Stimulated activated CD8-positive, alpha-beta memory T cell treated with anti-CD3 and anti-CD28 coated beads, Interleukin-7, amount 100 ng/mL, for 1 hour (primary cell): ENCODE measurements at places on chromosomes 3 and 15.

GRCh38 chr15:65907661-65908060, 38.4 kb downstream of the RAB11A start:
- DNase-seq, result no peak

DNA sequence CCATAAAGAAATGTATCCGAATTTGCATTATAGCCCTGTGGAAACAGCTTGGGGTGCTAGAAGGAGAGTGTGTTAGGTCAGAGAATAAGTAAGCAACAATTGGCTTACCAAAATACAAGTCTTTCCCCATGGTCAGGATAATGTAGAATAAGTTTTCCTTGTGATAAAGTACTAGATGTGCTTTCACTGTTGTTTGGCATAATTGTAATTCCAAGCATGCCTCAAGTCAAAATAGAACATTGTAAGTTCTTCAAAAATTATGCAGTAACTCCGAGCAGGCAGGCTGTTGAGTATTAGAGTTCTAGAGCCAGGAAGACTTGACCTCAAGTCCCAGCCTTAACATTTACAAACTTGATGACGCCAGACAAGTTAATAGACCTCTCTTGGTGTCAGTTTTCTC, 242.0 kb downstream of the TUSC7 start:
- no peak for DNase-seq

DNA sequence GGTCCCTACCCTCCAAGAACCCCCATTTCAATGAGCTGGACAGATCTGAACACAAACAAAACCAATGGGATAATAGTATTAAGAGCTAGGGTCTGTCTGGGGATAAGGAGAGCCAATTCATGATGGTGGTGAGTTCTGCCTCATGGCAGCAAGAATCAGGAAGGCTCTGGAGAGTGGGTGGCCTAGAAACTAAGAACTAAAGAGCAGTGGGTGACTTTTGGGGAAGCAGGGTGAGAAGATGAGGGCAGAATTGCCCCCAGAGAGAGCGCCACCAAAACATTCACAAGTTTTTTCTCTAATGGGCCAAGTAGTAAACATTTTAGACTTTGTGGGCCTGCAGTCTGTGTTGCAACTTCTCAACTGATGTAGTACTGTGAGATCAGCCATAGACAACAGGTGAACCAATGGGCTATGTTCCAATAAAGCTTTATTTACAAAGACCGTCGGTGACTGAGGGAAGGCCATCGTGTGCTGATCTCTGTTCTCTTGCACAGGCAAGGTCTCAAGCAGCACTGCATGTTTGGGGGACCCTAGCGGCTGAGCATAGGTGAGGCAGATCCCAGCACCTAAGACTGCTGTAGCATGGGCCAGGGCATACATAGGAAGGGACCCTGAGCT, 225.5 kb upstream of the ST8SIA2 start:
- no peak for DNase-seq

- no peak for DNase-seq
Measured at GRCh38 chr3:42851228-42851834, 24.3 kb downstream of the CYP8B1 start.

- DNase-seq, result no peak
Measured at GRCh38 chr3:193863657-193864357, 270.8 kb downstream of the OPA1 start.

- no peak for DNase-seq
Measured at GRCh38 chr15:95620934-95621579, 709.4 kb upstream of the NR2F2 start.

DNA sequence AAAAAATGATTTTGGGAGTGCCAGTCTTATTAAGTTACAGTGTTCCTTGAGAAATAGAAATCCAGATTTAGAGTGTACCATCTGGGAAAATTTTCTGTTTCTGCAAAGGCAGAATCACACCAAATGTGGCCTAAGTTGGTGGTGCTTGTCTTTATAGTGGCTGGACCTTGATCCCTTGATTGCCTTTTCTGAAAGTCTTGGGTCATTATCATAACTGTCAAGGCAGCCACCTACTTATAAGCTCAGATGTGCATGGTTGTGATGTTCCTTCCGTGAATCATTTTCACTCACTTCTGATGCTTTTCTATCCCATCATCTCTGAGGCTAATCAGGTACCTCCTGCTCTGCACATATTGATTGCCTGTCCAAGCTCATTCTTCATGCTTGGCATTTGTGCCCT, 20.1 kb downstream of the CMSS1 start:
- DNase-seq, result no peak

GRCh38 chr3:58664611-58665010, 2.0 kb downstream of the FAM3D start:
- no peak for DNase-seq

GRCh38 chr15:100096700-100097099, 245.1 kb downstream of the ADAMTS17 start:
- DNase-seq, result no peak

GRCh38 chr15:53469422-53469821, 290.0 kb downstream of the WDR72 start:
- DNase-seq, result no peak

DNA sequence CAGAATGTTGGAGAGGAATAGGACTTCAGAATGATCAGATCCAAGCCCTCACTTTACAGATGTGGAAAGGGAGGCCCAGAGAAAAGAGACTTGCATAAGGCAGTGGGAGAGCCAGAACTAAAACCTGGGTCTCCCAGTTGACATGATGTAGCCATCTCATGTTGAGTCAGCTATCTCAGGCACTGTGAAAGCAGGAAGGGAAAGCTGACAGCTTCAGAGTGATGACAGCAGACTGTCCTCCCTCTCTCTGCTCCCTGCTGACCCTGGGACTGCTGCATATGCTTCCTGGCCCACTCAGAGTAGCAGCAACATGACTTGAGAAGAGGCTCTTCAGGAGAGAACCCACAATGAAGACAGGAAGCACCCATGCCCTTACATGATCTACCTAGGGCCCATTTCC, 14.7 kb downstream of the FHIT start:
- DNase-seq, result no peak

- no peak for DNase-seq
Measured at GRCh38 chr3:78621061-78621716, 1146.6 kb downstream of the ROBO1 start.

- no peak for DNase-seq
Measured at GRCh38 chr3:34449305-34449704, 650.9 kb downstream of the PDCD6IP start.

DNA sequence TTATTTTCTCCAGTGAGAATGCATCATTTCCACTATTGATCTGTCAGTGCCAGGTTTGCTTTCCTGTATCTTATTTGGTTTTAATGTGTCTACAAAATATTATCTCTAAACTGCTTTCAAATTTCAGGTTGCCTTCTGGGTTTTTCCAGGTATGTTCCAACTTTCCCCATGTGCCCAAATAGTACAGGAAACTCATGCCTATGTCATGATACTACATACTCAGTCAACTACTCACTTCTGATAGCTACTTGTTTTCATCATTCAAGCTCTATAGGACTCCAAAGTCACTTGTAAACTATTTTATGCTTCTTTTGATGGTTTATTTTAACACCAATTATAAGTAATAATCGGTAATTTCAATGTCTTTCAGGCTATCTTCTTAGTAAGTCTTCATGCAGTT, 134.8 kb upstream of the TTC14 start:
- no peak for DNase-seq

GRCh38 chr3:16124636-16125035, 49.8 kb upstream of the GALNT15 start:
- DNase-seq, result no peak

GRCh38 chr15:70748281-70748747, 15.0 kb downstream of the UACA start:
- DNase-seq, result no peak

DNA sequence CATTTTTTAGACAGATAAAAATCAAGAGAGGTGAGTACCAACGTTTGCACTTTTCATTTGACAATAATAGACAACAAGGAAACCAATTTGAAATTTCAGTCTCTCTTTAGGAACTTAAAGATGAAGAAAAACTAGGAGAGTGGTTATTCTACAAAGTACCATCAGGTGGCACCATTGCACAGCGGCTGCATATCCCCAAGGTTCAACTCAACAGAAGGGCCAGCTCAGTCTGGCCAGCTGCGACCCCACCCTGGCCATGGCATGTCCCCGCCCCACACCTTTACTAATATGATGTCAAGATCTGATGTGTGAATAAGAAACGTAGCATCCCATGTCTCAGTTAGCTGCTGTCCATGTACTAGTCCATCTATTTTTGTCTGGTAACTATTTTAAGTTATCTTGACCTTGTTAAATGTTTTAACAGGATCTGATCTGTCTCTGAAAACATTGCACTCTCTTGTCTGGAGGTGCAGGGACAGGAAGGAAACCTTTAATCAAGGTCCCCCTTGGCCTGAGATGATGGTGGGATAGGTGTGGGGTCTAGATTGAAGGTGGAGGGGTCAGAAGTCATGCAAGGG, 35.5 kb upstream of the CGNL1 start:
- peak; percentile 2 for DNase-seq

GRCh38 chr3:157393113-157393512, 43.5 kb upstream of the PTX3 start:
- no peak for DNase-seq

DNA sequence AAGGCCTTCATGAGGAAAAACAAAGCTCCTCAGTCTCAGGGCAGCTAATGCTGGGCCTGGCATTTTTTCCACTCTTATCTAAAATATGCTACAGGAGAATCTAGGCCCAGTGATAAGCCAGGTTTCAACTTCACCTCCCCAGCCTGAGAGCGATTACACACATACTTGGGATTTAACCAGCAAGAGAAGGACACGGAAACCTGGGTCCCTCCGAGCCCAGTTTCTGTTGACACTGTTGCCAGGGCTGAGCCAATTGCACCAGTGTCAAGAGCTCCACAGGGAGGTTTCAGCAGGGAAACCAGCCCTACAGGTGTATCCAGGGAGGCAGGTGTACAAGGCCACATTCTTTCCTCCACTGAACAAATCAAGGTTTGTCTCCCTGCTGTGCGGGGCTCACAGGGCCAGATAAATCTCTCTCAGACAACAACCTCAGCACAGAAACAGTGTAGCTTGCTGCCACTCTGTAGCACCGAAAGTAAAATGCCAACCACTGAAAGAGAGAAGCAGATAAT, 85.4 kb downstream of the MAGI1 start:
- DNase-seq, result no peak

GRCh38 chr3:156378871-156379270, 176.0 kb downstream of the SSR3 start:
- DNase-seq, result no peak

GRCh38 chr15:101320501-101321052, 25.5 kb upstream of the SNRPA1 start:
- peak; percentile 12 for DNase-seq

DNA sequence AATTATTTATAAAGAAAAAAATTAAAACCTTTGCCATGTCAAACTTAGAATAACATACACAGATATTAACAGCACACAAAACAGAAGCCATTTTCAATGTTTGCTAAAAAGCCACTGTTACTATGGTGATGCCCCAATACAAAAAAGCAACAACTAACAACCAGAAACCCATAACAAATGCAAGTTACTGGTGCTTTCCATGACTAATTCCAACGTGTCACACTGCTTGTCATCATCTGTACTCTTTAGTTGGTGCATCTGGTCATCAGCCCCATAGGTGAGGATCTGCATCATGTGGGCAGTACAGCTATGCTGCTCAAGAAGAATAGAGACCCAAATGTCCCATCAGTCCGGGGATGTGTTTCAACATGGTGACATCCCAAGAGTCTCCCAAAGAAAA, 52.8 kb downstream of the ATP8B4 start:
- no peak for DNase-seq

DNA sequence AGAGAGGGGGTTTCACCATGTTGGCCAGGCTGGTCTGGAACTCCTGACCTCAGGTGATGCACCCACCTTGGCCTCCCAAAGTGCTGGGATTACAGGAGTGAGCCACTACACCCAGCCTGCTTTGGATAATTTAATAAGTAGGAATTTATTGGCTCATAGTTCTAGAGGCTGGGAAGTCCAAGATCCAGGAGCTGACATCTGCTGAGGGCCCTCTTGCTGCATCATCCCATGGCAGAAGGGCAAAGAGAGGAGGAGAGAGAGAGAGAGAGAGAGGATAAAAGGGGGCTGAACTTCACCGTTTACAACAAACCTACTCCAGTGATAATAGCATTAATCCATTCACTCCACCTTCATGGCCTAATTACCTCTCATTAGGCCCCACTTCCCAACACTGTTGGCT, 62.0 kb upstream of the HES1 start:
- DNase-seq, result no peak

DNA sequence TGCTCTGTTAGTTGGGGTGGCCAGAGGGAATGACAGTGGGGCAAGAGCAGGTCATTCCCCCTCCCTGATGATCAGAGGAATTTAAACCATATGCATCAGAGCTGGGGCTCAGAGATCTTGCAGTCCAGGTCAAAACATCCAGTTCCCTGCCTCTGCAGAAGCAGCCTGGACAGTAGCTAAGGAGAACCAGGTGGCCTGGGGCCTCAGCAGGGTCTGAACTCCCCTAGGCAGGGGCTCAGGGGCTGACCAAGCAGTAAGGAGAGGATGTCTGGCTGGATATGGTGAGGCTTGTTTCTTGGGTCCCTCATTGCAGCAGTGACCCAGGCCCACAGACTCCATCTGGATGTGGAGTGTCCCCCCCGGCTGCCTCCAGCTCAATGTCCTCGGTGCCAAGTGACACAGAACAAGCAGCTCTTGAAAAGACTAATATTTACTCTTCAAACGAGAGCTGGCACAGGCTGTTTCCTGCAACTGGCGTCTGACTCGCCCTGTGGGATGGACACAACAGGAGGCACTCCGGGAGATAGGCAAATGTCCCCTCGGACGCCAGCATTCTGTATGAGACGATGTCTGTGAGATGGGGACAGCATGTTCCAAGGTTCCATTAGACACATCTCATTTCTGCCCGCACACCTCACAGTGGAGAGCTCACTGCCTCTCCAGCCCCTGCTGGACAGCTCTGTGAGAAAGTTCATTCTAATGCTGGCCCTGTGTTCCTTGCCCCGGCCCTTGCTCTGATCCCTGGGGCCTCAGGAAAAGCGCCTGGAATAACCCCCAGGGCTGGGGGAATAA, 37.1 kb downstream of the SEC22C start:
- no peak for DNase-seq

GRCh38 chr3:32193101-32193500, 45.4 kb upstream of the CMTM8 start:
- DNase-seq, result no peak

GRCh38 chr3:99506-99905, 97.1 kb upstream of the CHL1 start:
- no peak for DNase-seq

DNA sequence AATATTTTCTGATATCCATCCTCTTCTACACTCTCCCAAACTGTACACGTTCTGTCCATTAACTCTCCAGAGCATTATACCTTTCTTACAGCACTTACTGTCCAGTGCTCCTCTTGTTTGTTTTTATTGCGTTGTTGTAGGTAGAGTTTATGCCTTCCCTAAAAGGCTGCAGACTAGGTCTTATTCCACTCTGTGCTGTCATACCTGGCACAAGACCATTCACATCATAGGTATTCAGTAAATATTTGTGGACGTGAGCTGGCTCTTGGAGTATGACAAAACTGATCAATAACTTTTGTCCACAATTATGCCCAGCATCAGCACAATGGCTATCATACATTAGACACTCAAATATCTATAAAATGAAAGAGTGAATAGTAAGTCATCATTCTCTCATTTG, 4.4 kb downstream of the HMG20A start:
- DNase-seq, result no peak

GRCh38 chr3:60308808-60309207, 942.4 kb downstream of the FHIT start:
- DNase-seq, result no peak

- DNase-seq, result no peak
Measured at GRCh38 chr3:47035645-47036044, 56.2 kb downstream of the NBEAL2 start.

GRCh38 chr15:56320861-56321260, 44.4 kb upstream of the TEX9 start:
- DNase-seq, result no peak

- no peak for DNase-seq
Measured at GRCh38 chr3:186691676-186692075, 25.5 kb upstream of the KNG1 start.
